ENCODE measurements at places on chromosomes 16 and 17.
A peak's percentile ranks its signal among the peaks of the same experiment; 100 is the strongest.

- no peak for DNase-seq
These were observed 5.5 kb downstream of the CREBBP start for GRCh38 chr16:3874794-3875692.

- DNase-seq = no peak
These were observed 211.3 kb downstream of the CCDC182 start for GRCh38 chr17:57533684-57534305.

DNA sequence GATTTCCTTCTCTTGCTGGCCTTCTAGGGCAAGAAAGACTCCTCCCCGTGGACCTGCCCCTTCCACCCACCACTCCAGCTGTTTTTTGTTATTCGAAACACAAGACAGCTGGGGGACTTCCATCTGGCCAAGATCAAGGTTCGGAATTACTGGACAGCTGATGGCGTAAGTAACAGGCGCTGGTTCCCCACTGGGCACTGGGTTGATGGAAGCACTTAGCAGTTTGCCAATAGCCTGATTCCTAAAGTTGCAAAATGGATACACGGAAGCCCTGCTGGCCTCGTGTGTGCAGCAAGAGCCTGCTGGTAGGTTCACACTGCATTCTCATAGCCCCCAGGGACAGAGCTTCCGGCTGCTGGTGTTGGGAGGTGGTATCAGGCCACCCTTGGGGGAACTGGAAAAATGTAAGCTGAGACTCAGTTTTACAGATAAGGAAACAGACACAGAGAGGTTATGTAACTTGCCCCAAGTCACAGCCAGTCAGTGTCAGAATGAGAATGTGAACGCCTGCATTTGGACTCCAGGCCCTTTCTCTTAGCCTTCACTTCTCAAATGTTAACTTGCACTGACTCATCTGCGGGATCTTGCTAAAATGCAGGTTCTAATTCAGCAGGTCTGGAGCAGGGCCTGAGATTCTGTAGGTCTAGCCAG is 171.7 kb downstream of the KATNIP start:
- no peak for DNase-seq

DNA sequence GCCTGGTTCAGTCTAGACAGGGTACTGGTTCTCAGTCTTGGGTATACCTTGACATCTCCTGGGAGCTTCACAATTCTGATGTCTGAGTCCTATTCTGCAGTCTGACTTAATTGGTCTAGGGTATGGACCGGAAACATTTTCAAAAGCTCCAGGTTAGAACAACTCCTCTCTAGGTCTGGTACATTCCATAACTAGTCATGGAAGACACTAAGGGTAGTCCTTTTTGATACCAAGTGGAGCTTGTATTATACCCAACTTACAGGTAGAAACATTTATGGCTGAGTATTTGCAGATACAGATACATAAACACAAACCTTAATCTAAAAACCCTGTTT is 5.0 kb downstream of the RPL23 start:
- no peak for DNase-seq

DNA sequence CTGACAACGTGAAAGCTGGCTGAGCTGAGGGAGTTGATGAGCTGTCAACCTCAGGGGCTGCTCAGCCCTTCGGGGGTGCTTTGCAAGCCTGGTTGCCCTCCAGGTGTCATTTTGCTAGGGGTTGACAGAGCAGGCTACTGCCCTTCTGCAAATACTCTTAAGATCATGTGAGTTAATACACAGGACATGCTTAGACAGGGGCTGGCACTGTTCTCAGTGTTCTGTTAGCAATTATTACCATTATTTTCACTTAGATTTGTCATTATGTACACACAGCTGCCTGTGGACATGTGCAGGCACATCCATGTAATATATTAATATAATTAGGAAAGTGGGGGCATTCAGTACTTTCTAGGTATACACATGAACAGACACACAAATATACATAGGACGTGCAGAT is 554.3 kb upstream of the HSBP1 start:
- DNase-seq = no peak

- no peak for DNase-seq
These were observed 40.5 kb downstream of the FTO start for GRCh38 chr16:53744449-53744848.

- no peak for DNase-seq
These were observed 14.6 kb downstream of the CACNA1H start for GRCh38 chr16:1167276-1168107.

DNA sequence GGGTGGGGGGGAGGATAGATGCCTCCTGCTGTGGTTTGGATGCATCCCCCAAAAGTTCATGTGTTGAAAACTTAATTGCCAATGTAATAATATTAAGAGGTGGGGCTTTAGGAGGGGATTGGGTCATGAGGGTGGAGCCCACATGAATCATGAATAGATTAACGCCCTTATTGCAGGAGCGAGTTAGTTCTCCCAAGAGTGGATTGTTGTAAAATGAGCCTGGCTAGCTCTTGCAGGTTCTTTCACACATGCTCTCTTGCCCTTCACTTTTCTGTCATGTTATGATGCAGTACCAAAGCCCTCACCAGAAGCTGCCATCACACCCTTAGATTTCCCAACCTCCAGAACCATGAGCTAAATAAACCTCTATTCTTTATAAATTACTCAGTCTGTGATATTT is 52.0 kb downstream of the GINS3 start:
- DNase-seq = no peak

DNA sequence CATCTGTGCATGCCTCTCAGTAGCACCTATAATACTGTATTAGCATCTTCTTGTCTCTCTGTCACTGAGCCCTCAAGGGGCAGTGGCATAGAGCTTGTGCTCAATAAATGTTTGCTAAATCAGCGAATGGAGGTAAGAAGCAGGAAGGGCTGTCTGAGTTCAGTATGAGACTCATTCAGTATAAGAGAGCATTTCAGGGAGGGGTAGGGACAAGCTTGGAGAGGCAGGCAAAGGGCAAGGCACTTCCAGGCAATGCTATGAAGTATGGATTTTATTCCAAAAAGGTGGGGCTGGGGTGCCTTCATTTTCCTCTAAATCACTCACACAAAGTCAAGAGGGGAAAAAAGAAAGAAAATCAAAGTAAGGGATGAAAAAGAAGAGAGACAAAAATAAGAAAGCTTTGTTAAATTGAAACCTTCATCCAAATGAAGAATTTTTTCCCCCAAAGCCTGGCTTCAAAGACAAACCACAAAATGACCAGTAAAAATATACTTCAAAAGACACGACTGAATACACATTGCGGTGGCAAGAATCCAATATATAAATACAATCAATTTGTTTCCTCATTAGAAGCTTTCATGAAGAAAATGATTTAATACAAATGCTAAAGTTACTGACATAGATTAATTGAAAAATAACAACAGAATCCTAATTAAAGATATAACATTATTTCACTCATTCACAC is 51.2 kb downstream of the SKAP1 start:
- DNase-seq = no peak

- no peak for DNase-seq
These were observed 328.4 kb downstream of the MAF start for GRCh38 chr16:79272141-79272577.

- no peak for DNase-seq
These were observed 123.5 kb downstream of the USP31 start for GRCh38 chr16:23025692-23026307.

DNA sequence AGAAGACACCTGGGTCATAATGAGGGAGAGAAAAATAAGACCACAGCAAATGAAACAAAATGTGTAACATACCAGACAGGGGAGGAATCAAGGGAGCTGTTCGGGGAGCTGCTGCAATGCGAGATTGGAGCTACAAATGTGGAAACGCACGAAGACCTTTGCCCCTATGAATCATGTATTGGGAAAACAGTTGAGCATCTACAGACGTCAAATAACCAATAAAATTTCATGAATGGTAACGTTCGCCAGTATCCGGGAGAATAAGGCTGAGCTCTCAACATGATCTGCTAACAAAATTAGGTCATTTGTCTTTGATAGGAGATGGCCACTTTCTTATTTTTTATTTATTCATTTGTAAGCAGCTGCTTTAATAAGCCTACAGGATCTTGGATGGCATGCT is 486.2 kb upstream of the RBFOX1 start:
- DNase-seq = no peak

DNA sequence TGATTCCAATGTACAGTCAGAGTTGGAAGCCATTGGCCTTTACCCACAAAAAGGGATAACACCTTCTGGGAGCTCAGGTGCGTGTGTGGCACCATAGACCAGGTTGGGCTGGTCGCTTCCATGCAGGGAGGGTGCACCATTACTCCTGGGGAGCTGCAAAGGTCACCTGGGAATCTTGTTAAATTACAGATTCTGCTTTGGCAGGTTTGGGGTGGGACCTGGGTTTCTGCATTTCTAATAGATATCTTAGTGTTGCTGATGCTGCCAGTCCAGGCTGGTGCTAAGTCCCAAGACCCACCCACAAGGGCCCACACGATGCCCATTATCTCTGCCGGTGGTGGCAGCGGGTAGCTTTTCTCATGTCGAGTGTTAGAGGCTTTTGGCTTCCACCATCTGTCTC is 148.3 kb upstream of the CACNG5 start:
- no peak for DNase-seq

- DNase-seq = no peak
These were observed 42.9 kb upstream of the PMFBP1 start for GRCh38 chr16:72214821-72215220.

- peak; percentile 72 for DNase-seq
These were observed 36.6 kb upstream of the TMEM132E start for GRCh38 chr17:34542700-34543336.

DNA sequence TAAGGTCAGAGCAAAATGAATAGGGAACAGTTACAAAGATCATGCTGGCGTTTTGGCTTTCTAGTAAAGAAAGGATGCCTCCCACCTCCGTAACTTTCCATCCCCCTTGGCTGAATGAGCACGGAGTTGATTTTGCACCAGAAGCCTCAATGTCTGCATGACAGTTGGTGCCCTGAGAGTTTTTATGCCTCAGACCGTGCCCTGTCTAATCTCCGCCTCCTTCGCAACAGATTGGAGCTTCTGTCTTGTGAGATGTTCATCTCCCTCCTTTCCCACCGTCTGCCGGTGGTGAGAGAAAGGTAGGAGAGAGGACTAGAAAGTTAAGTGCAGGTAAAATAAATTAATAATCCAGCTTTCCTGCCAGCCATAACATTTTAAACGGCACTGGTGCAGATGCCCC is 1.9 kb downstream of the HS3ST4 start:
- DNase-seq = no peak

Measured in inflammatory macrophage treated with lipopolysaccharide for 1 hour (primary cell).